ENCODE measurements at places on chromosomes 12 and 14.

DNA sequence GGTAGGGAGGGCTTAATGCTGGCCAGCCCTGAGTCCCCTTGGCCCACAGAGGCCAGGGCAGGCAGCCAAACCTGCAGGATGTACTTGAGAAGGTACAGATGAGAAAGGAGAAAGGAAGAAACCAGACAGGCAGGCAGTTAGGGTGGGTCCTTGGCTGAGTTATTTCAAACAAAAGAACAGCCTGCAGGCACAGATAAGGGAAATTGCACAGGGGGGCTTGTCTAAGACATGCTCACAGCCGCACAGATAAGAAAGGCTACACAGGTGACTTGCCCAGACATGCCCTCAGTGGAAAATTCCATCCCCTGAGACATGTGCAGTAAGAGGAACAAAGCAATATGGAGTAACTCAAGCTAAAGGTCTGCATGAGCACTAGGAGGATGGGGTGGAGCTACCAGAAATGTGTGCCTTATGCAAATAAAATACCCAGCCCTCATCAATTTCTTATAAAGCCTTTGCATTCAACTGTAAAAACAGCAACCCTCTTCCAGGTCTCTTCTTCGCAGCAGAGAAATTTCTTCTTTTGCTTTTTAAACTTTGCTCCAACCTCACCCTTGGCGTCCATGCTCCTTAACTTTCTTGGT lies 158.2 kb upstream of the RGS6 start:
- ATAC-seq, result no peak

GRCh38 chr12:19741132-19741489 lies 301.8 kb downstream of the AEBP2 start:
- ATAC-seq, result no peak

- ATAC-seq, result no peak
Measured at GRCh38 chr12:77601069-77601468, 229.6 kb upstream of the NAV3 start.

DNA sequence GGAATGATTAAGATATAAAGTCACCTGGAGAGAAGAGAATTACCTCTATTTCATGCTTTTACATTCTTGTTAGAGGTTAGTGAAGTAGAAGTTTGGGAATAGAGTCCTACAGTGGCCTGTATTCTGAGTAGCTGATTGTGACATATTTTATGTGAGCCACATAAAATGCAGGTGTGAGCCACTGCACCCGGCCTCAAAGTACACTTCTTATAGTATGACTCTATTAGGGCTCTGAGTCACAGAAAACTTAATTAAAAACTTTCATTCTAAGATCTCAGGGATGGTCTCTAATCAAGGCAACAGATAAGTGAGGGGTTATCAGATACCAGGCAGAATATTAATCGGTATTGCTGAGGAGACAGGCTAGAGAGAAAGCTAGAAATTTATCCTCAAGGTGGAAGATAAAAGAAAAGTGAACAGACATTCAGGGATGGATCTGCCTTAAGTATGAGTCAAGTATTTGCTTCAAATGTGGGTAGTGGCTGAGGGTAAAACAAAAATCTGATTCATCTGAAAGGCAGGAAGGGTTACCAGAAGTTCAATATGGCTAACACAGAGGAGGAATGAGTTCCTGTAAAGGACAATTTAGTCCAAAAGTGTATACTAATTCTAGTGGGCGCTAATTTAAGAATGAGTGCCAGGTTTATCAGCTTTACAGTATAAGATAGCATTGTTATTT lies 5.5 kb upstream of the G2E3 start:
- peak; percentile 65 for ATAC-seq

DNA sequence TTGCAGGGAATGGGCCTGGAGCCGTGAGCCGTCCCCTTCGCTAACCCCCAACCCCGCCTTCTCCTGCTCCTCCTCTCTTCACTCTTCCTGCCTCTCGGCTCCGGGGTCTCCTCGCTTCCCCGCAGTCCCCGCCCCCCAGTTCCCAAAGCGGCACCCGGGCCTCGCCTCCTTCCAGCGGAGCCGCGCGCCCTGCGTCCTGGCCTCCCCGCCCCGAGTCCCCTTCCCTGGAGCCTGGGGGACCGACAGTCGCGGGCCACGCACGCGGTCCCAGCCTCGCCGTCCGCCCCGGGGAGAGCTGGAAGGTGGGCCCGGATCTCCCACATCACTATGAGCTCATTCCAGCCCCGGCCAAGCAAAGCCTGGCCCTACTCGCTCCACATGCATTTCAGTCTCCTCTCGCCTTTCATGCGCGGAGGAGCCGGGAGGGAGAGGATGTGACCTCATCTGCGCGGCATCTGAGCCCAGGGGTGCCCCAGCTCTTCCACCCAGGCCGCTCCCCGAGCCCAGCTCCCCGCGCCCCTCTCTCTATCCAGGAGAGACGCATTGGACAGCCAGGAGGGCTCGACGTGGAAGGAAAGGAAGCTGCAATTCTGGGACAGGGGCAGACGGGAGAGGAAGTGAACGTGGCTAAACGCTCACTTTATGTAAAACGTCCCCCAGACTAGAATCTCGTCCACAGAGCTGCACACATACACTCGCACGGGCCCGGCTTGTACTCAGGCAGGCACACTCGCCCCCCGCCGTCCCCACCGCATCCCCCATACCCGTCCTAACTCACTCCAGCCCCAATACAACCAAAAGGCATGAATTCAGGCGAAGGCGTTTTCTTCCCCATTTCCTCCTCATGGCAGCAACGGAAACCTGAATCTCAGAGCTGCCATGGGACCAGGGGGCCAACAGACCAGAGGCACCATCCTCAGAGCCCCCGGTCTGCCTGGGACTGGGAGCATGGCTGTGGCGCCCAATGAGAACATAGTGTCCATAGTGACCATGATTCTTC lies 108.7 kb upstream of the CCND2 start:
- peak; percentile 81 for ATAC-seq

GRCh38 chr12:21659383-21659782 lies 1.7 kb upstream of the LDHB start:
- ATAC-seq, result no peak

DNA sequence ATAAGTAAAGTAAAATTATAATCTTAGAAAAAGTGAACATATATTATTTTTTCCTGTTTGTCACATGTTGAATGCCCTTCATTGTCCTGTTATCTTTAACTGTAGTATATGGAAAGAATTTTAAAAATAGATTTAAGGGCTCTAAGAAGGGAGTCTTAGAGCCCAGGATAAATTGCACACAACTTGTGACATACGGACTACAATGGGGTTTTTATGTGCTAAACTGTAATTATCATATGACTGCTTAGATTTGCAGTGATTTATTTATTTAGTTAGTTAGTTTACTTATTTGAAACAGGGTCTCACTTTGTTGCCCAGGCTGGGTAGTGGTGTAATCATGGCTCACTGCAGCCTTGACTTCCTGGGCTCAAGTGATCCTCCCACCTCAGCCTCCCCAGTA lies 187.8 kb upstream of the HMGA2 start:
- ATAC-seq, result no peak

DNA sequence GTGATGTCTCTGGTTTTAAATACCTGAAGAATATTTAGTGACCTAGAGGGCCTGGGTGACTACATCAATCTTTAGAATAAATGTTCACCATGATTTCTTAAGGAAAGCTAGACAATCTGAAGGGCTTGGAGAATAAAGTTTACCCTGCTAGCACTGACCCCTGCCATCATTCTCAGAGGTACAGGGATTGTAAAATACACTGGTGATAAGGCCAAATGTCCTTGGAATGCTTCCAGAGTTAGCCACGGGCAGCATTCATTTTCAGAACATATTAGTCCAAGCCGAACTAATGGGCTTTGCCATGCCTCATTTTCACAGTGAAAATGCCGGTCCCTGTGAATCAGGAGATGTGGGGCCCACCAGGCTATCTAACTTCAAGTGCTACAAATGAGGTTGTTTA lies 1381.7 kb upstream of the SEL1L start:
- no peak for ATAC-seq

- no peak for ATAC-seq
Measured at GRCh38 chr14:95226801-95227200, 69.5 kb upstream of the DICER1 start.

- no peak for ATAC-seq
Measured at GRCh38 chr14:85417396-85417795, 112.5 kb upstream of the FLRT2 start.

GRCh38 chr14:73173092-73173735 lies 36.9 kb downstream of the PSEN1 start:
- no peak for ATAC-seq

- no peak for ATAC-seq
Measured at GRCh38 chr12:58364389-58365086, 423.2 kb downstream of the ATP23 start.

DNA sequence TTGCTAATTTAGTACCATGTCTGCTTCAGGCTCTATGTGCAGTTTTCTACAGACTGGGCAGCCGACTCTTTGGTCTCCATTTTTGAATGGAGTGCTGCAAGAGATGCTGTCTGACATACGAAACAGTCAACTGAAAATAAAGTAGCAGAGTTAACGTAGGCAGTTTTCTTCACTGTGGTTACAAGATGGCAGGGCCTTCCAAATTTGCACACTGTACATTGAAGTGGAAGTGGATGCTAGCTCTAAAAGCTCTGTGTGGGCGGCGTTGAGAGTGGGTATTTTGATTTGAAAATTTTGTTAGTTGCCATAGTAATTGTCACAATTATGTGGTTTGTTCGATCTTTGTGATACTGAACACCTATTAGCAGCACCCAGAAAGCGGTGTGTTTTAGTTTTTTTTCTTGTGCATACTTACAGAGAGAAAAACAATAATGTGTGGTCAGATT lies 154.9 kb upstream of the ATP2B1 start:
- ATAC-seq, result peak; percentile 69

DNA sequence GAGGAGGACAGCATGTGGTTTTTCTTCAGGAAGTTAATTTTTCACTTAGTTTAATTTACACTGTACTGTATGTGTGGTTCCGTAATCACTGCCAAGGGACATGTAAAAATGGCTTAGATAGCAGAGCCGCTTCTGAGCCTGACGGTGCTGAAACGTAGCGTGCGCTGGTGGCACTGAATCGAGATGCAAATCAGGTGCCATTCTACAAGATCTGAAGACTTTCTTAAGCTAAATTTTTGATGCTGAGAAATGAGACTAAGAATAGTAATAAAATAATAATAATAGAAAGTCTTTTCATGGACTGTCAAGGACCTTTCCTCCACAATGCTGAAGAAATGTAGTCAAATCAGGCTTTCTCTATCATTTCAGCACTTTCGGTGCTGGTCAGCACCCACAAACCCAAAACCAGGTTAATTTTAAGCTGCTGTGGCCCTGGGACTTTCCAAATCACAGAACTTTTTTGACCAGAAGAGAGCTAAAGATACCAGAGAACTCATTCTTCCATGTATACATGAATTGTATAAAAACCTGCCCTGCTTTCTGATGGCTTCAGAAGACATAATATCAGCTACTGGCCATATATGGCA lies 183.3 kb upstream of the LMO3 start:
- no peak for ATAC-seq

DNA sequence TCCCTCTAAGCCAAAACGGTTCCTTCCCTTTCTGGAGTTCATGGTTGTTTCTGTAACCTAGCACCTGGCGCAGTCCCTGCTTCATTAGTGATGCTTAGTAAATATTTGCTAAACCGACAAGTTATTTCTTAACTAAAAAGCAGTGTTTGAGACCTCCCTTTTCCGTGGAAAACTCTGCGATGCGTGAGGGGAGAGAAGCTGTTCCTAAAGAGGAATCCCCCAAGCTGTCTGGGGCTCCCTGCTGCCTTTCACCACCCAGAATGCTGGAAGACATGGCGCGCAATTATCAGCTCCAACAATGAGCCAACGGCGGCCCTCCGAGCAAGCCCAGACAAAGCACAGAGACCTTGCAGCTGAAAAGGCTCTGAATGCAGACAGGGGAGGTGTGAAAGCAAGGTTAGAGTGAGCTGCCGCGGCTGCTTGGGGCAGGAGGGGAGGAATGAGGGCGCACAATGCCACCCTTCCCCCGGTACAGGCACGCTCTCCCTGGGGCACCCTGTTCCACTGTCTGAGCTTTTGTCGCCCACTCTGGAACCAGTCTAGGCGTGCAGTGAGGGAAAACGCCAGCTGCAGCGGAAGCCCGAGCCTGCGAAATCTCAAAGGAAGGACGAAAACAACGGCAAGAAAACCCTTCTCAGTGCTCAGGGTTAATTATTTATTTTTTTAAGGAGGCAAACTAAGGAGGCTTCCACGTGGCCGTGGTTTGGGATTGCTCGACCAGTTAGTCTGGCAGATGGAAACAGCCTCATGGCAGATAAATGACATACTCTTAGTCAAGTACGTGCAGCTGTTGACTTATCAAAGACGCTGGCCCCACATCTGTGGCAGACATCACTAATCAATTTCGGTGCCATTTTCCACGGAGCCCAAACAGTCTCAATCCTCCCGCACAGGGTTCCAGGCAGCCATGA lies 66.3 kb downstream of the RBM19 start:
- no peak for ATAC-seq

DNA sequence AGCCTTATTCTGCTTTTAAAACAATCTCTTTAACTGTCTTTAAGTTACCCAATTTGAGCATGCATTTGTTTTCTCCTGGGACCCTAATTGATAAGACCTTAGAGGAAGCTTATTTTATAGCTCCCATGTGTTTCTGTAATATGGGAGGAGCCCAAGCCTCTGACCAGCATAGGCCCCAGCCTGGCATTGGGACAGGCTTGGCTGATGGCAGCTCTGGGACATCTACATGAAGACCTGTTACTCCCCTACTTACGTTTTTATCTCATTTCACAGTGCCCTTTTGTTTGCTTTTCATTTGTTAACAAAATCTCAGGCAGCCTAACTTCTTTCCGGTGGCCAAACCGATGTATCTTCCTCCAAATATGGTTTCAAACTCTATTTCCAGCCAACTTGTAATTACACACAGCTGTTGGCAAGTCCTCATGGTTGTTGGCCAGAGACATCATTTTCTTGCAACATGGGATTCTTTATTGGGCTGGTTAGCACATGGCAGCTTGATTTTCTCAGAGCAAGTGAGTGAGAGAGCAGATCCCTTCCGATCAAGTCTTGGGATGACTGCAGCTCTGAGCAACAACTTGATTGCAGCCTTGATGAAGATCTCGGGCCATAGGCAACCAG lies 1117.5 kb downstream of the AACS start:
- no peak for ATAC-seq

DNA sequence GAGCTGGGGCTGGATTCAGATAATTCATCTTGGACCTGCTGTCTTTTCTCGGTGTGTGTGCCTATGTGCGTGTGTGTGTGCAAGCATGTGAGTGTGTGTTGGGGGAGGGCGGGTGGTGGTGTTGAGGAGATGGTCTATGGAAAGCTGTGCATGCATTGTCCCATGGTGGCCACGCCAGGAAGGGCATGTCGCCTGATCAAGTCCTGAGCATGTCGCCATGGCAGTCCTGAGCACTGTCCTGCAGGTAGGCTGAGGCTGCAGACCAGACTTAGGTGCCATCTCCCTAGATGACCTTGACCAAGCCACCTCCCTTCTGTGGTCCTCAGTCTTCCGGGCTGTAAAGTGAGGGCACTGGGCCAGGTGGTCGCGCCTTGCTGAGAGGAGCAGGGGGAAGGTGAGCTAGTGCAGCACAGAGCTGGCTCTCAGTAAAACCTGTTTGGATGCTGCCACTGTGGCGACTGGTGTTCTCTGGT lies 81.4 kb downstream of the PAPOLA start:
- ATAC-seq, result no peak

GRCh38 chr12:117857632-117858612 lies 110.9 kb downstream of the KSR2 start:
- ATAC-seq, result no peak

Measured in activated CD4-positive, CD25-positive, alpha-beta regulatory T cell treated with anti-CD3 and anti-CD28 coated beads, Interleukin-2, amount 50 U/mL, for 24 hours (primary cell).